ENCODE measurements at places on chromosomes 3 and 15. TPM values are rescaled to one million over a fixed set of nuclear protein-coding genes. Genes with fewer than 3 reads are reported as not detected.

DNA sequence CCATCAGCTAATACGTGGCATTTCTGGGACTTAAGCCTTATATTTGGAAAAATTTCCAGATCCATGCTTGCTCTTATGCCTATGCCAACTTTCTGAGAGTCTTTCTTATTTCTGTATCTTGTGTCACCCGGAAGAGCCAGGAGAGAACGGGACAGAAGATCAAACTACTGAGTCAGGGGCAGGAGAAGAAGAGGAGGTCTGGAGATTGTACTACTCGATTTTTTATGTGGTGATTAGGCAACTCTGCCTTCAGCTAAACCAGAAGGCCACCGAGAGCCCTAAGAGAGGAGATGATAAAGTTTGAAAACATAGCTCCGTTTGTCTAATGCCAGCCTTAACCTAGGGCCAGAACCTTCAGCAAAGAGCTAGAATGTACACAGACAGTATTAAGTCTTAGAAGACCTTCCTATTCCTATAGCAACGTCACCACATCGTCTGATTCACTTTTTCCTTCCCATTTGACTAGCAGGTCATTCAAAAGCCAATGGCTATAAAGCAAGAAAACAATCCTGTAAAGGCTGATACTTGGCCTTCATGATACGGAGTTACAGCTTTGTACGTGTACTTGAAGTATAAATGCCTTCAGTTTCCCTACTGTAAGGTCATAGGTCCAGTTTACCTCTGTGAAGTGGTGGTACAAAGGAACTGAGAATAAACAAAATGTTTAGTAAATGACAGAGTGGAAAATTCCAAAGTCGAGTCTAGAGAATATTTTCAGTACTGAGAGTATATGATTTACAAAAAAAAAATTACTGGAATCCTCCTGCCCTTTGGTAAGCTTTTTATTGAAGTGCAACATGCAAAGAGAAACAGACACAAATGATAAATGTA lies 96.1 kb upstream of the ICE2 start:
- DNase-seq = no peak

- no peak for DNase-seq
Measured at GRCh38 chr3:157624801-157625200, 121.6 kb upstream of the VEPH1 start.

DNA sequence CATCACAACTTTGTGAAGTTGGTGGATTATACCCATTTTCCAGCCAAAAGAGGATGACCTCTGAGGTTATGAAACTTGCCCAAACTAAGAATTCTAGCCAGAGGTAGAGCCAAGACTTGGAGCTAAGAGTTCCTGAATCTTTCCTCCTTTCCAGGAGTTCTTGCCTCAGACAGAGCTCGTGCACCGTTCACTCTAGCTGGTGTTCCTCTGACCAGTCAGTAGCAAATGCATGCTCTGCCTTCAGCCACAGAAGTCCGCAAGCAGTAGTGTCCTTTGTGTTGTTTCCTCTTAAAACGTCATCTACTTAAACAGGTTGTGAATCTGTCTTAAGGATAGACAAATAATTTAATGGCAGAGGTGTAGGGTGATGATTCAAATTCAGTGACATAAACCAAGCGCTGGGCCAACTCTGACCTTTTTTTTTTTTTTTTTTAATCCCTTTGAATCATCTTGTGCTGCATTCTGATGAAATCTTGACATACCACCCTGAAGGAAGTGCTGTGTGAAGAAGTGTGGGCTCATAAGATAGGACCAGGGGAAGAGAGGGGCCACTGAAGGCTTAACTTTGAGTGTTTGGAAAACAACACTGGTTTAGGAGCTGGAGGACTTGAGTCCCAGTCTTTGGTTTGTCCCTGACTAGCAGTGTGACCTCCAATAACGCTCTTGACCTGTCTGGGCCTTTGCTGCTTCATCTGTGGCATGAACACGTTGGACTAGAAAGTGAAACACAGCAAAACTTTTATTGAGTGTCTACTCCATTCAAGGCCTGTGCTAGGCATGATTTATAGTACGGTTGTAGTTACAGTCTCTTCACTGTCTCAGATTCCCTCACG lies 53.4 kb downstream of the ITPR1 start:
- no peak for DNase-seq

GRCh38 chr3:13294442-13295351 lies 125.4 kb downstream of the NUP210 start:
- DNase-seq = peak; percentile 43

GRCh38 chr3:170761103-170761502 lies 108.9 kb downstream of the RPL22L1 start:
- no peak for DNase-seq

DNA sequence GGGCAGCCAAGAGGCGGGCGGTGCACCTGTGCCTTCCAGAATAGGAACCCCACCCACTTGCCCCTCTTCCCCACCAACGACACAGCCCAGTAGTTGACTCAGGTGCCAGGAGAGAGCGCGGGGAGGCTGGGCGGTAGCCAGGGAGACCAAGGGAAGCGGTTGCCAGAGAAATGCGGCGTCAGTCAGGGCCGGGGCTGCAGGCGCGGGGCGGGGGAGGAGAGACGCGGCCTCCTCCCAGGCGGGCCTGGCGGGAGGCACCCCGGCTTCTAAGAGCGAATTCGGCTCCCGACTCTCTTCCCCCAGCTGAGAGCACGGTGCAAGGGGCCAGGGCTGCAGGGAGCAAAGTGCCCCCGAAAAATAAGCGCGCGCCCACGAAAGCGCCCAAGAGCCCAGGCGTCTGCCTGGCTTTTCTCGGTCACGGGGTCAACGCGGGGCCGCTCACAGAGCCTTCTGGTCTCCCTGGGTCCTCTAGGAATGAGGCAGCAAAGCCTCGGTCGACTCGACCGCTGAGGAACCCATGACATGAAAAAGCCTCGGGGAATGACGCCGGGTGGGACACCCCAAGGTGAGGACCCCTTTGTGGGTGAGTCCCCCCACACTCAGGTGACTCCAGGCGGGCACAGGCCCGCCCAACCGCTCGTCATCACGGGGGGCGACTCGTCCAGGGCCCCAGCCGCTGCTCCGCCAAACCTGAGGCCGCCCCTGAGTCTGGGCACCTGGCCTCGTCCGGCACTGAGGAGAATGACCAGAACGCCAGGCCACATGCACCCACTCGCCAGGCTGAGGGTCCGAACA lies 716 bp downstream of the CPEB1 start:
- DNase-seq = peak; percentile 76

DNA sequence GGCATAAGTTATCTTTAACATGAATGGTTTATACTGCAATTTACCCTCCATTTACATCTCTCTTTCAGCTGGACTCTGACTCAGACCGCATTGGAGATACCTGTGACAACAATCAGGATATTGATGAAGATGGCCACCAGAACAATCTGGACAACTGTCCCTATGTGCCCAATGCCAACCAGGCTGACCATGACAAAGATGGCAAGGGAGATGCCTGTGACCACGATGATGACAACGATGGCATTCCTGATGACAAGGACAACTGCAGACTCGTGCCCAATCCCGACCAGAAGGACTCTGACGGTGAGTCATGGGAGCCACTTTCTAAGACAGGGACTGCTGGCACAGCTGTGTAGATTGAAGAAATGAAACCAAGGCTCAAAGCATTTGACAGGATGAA lies 11.6 kb downstream of the THBS1 start:
- DNase-seq = peak; percentile 70

GRCh38 chr3:129558772-129559564 lies 16.0 kb downstream of the H1-8 start:
- no peak for DNase-seq

DNA sequence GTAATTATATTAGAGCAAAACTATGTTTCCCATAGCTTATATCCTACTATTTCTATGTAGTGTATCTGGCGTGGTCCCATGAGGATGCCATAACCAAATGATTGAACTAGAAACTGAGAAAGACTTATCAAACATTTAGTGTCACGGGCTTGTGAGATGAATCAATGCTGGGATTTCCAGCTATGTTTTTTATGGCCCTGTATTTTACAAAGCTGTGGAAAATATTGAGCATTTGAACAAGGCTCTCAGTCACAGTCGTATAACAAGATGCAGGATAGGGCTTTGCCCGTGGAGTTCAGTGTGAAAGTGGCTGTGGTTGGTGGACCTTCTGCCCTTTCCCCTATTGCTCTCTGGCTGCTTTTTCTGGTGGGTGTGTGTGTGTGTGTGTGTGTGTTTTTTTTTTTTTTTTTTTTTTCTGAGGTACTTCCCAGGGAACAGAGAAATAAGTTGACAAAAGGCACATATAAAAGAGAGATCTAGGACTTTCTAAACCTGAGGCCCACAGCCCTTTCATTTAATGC lies 60.7 kb downstream of the CACNA1D start:
- no peak for DNase-seq

DNA sequence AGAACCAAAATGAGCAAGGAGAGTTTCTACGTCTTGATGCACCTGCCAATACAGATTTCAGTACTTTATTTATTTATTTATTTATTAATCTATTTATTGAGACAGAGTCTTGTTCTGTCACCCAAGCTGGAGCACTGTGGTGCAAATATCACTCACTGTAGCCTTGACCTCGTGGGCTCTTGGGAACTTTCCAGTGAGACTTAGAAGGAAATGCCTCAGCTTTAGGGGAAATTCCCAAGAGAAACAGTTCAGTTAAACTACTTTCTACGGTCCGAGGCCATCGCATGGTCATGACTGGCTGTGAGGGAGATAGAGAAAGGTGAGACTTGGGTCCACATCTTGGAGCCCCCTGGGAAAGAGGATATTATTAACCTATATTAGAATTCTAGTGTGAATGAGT lies 47.0 kb upstream of the HERC1 start:
- no peak for DNase-seq

- DNase-seq = no peak
Measured at GRCh38 chr3:72550582-72551262, 297.5 kb downstream of the SHQ1 start.

DNA sequence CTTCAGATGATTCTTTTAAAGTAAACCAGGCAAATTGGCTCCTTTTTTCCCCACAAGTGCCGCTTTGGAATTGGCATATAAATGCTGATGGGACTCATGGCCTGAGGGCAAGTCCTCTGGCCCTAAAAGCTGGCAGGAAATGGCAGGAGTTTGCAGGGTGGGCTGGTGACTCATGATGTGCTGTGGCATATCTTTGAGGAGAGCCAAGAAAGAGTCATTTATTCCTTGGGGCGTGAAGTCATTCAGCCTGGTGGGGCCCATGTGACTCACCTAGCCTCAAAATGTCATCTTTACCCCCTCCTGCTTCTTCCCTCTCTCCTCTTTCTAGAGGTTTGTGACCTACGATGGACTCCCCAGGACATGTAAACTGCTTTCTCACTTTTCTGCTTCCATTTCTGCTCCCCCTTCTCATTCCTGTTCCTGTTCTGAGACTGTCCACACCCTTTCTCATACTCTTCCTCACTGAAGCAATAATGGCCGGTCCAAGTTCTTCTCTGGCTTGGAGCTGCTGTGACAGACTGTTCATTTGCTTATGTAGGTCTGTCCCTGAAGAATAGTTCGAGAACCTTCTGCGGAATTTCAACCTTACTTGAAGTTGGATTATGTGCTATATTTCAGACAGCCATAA lies 326.1 kb downstream of the SATB1 start:
- DNase-seq = no peak

DNA sequence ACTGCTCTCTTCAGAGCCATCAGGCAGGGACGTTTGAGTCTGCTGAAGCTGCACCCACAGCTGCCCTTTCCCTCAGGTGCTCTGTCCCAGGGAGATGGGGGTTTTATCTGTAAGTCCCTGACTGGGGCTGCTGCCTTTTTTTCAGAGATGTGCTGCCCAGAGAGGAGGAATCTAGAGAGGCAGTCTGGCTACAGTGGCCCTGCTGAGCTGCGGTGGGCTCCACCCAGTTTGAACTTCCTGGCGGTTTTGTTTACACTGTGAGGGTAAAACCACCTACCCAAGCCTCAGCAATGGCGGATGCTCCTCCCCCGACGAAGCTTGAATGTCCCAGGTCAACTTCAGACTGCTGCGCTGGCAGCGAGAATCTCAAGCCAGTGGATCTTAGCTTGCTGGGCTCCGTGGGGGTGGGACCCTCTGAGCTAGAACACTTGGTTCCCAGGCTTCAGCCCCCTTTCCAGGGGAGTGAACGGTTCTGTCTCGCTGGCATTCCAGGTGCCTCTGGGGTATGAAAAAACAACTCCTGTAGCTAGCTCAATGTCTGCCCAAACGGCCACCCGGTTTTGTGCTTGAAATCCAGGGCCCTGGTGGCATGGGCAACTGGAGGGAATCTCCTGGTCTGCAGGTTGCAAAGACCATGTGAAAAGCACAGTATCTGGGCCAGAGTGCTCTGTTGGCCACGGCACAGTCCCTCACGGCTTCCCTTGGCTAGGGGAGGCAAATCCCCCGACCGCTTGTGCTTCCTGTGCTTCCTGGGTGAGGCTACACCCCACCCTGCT lies 21.1 kb upstream of the ST6GAL1 start:
- DNase-seq = no peak

DNA sequence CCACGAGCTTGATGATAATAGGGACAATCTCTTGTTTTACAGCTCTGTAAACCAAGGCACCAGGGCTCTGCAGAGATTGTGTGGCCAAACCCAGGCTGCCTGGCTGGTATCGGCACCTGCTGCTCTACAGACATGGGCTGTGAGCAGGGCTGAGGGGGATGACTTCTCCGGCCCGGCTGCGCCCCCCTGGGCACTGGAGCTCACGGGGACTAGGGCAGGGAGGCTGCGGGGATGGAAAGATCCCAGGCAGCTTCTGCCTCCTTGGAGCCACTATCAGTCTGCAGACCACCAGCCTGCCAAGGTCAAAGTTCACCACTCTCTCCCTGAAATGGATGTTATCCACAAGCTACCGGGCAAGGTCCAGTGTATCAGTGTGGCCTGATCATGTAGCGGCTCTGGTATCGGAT lies 22.0 kb upstream of the PIGZ start:
- DNase-seq = peak; percentile 63

- no peak for DNase-seq
Measured at GRCh38 chr3:118792191-118792590, 242.5 kb downstream of the IGSF11 start.

DNA sequence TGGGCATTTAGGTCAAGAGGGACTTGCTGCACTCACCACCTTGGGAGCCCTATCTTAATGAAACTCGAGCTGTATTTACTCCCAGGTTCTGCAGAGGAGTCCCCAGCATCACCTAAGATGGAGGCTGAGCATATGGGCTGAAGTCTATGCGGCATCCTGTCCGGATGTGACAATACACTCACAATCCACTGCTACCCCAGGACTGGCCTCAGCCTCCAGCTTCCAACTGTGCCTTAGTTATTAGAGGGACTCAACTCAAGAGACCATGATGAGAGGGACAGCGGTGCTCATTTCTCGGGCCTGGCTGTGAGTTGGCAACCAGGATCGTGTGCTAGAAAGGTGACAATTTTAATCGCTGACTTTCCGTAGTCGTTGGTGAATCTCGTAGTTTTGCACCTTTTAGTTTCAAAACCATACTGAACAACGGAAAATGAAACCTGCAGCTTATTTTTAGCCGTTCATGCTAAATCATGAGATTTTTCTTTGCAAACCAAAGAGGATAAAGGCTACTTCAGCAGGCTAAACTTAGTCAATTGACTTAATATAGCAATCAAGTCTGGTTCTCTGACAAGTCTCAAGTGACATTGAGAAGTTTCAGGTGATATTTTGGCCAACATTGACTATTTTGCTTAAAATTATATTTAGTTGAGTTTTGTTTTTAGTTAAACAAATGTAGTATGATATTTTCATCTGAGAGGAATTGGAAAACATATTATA lies 11.1 kb downstream of the ZBTB38 start:
- DNase-seq = no peak

The ILDR1 gene
- total RNA-seq = not detected

The ARHGAP31 gene
- 26.9 TPM for total RNA-seq

The SNX22 gene
- total RNA-seq = 0.38 TPM

The SETD2 gene
- 38.3 TPM for total RNA-seq

The ZNF501 gene
- 7.2 TPM for total RNA-seq

The XXYLT1 gene
- total RNA-seq = 15.7 TPM

The PDCD10 gene
- total RNA-seq = 48.5 TPM
